Stimulated activated CD4-positive, alpha-beta T cell treated with anti-CD3 and anti-CD28 coated beads, TNF-alpha, amount 100 ng/mL, for 4 hours (primary cell): ENCODE measurements at places on chromosomes 2 and 18.

DNA sequence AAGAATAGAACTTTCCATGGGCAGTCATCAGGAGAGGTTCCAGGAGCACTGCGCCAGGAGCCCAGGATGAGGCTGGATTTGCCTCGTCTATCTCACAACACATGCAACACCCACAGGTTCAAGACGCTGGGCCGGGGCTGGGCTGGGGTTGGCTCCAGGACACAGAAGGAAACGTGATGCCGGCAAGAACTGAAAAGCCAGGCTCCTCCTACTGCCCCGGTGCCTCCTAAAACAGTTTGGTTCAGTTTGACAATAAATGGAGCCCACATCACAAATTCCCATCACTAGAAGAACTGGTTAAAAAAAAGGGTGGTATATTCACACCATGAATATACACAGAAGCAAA lies 75.9 kb downstream of the INHBB start:
- DNase-seq, result no peak

GRCh38 chr2:70670626-70671025 lies 97.4 kb downstream of the ADD2 start:
- DNase-seq, result no peak

GRCh38 chr2:175737722-175738361 lies 264.2 kb downstream of the LNPK start:
- no peak for DNase-seq

GRCh38 chr2:58800881-58801280 lies 559.8 kb upstream of the FANCL start:
- no peak for DNase-seq

- no peak for DNase-seq
These were observed 62.2 kb downstream of the EDAR start for GRCh38 chr2:108926561-108927380.

GRCh38 chr2:203238292-203238703 lies 520 bp upstream of the CYP20A1 start:
- DNase-seq, result no peak

DNA sequence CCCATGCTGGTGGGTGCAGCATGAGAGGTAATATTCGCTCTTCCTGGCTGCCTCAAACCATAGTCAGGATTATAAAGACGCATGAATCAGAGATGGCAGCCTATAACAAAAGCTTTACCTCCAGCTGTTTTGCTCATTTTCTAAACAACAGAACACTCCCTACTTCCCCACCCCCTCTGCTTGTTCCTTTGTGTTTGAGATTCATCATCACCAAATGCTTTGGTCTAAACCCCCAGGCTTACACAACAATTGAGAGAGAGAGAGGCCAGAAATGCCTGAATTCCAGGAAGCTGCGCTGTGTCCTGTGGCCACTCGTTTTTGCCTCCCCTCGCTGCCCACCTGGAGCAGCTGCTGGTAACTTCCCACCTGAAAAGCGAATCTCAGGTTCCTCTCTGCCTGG lies 78.8 kb upstream of the CAPN13 start:
- no peak for DNase-seq

GRCh38 chr2:102256874-102257462 lies 54.4 kb upstream of the IL1RL1 start:
- no peak for DNase-seq

- DNase-seq, result no peak
These were observed 202 bp downstream of the MCEE start for GRCh38 chr2:71129902-71130151.

DNA sequence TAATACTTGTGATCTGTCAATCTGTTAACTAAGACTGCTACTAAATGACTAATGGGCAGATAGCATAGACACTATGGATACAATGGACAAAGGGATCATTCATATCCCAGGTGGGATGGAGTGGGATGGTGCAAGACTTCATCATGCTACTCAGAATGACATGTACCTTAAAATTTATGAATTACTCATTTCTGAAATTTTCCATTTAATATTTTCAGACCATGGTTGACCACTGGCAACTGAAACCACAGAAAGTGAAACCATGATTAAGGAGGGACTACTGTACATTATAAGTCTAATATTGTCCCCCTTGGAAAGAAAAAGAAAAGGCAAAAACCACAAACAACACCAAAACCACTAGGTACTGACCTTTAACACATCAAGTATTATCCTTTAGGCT lies 247.0 kb upstream of the SYT4 start:
- no peak for DNase-seq

DNA sequence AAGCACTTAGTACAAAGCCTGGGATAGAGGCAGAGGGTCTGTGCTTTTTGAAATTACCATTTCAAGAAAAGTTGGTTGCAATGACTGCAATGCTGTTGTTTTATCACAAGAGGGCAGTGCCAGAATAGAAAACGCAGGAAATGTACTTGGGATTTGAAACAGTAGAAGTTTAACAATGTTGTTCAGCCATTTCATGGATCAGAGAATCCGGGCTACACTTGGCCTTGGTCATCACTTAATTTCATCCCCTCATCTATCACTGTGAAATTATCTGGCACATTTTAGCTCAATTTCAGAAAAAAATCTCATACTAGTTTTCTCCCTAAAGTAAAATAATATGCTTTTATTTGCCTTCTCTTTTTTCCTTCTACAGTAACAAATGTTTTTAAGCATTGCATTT lies 70.8 kb downstream of the RAPGEF4 start:
- DNase-seq, result no peak

DNA sequence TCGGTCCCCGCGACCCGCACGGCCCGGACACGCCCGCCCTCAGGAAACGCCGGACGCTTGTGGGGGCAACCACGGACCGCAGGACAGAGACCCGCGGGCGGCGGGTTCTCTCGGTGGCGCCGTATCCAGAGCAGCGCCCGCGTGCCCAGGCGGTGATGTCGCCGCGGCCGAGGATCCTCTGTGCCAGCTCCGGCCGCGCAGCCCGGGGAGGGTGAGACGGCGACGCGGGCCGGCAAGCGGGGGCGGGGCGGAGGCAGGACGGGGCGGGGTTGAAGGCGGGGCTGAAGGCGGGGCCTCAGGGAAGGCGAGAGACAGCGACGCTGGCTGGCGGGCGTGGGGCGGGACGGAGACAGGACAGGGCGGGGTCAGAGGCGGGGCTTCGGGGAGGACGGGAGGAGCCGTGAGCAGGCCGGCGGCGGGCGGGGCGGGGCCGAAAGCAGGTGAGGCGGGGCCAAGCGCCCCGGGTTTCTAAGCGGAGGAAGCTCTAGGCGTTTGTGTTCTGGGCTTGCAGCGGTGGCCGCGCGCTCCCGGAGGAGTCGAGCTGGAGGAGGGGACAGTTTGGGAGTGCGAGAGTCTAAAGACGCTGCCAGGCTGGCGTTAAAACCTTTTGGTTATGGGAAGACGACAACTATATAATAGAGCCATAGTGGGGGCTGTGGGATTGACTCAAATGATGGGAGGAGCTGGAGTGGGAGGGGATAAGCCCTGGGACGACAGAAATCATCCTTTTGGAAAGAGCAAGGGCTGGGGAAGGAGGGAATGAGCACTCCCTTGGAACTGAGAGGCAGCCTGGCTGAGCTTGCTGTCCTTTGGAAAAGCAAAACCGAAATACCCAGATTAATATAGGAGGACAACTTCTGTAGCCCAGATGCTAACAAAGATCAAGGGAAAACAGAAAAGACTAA lies at the start of gene DSEL:
Gene DSEL, minus strand, starts transcription at position 182 of the 905 bp plus-strand sequence. CDS start 2,112 bp downstream, outside the sequence.
- DNase-seq, result peak; percentile 97

GRCh38 chr18:33751613-33752221 lies 173.7 kb downstream of the ASXL3 start:
- no peak for DNase-seq

DNA sequence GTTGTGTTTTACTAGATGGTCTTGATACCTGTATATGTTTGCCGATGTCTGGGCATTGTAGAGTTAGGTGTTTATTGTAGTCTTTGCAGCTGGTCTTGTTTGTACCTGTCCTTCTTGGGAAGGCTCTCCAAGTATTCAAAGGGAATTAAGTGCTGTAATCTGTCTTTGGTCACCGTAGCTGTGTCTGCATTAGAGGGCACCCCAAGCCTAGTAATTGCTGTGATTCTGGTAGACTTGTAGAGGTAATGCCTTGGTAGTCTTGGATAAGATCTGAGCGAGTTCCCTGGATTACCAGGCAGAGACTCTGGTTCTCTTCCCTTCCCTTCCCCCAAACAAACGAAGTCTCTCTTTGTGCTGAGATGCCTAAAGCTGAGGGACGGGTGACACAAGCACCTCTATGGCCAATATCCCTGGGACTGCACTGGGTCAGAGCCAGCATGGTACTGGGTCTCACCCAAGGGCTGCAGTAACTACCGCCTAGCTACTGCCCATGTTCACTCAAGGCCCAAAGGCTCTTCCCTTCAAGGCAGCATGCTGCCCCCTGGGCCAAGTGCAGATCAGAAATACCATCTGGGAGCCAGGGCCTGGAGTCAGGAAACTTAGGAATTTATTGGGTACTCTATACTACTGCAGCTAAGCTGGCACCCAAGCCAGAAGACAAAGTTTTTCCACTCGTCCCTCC lies 27.1 kb downstream of the STPG4 start:
- DNase-seq, result no peak

GRCh38 chr18:68121826-68122225 lies 593.1 kb downstream of the TMX3 start:
- no peak for DNase-seq

DNA sequence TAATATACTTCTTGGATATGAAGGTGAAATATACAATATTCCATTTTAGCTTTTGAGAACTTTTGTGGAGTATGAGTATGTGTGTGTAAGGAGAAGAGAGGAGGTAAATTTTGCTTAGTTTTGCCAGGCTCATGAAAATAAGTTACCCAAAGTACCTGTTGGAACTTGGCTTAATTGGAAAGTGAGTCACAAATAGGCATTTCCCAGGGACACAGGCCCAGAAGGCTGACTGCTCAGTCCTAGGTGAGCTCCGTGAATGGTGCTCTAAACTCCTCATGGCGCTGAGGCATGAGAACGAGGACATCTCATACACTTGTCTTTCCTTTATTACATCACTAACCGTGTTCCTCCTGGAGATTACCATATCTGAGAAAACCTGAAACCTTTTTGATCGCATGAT lies 148.5 kb upstream of the RAB12 start:
- DNase-seq, result no peak

- no peak for DNase-seq
These were observed 119.1 kb upstream of the SCN1A start for GRCh38 chr2:166246901-166247300.

DNA sequence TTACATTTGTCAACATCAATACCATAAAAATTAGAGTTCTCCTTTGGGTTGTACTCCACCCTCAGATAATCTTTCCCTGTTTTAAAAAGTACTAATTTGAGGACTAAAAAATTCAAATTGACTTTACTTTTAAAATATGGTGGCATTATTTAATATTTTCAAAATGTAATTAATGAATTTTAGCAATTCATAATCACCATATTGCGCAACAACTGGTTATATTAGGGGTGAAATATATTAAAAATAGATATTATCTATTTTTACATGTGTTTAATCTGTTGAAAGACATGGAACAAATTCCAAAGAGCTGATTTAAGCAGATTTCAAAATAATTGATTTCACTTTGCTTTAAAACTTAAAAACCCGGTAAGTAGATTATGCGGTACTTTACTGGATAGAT lies 236.6 kb upstream of the NOL4 start:
- DNase-seq, result no peak

DNA sequence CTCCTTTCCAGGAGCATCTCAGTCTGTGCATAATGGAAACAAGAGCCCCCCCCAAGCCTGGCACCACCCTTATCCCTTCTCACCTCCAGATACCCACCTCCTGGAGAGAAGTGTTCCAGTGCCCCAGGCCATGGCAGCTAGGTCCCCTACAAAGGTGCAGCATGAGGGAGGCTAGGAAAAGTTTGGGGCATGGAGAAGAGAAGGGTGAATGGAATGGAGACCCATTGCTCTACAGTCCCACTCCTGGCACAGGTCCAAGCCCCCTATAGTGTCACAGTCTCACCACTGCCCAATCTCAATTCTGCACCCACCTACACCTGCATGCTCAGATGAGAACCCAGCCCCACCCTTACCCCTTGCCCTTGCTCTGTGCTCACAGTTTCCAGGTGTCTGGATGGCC lies 897 bp downstream of the SLC23A3 start:
- no peak for DNase-seq

DNA sequence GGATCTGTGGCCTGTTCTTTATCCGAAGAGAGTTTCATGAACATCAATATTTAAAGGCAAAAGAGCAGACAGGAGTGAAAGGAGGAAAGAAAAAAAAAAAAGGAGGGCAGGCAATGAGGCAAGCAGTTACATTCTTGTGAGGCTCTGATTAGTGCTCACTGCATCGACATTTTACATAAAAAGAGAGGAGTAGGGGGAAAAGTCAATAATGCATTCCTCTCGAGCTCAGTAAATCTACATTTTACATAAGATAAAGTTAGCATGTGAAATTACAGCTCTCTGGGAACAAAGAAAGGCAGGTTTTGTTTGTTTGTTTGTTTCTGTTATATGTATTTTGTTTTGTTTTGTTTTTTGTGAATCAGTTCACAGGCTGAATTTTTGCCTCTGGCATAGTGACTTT lies 187.1 kb upstream of the ARL4C start:
- no peak for DNase-seq

GRCh38 chr2:66095820-66096345 lies 339.0 kb upstream of the MEIS1 start:
- DNase-seq, result no peak

- DNase-seq, result no peak
These were observed 37.8 kb upstream of the ASAP2 start for GRCh38 chr2:9168821-9169221.

GRCh38 chr18:79640064-79640672 lies 39.4 kb upstream of the CTDP1 start:
- DNase-seq, result no peak

- no peak for DNase-seq
These were observed 24.7 kb upstream of the NAGK start for GRCh38 chr2:71043531-71044407.

GRCh38 chr2:31188131-31188530 lies 29.2 kb downstream of the CAPN14 start:
- no peak for DNase-seq

DNA sequence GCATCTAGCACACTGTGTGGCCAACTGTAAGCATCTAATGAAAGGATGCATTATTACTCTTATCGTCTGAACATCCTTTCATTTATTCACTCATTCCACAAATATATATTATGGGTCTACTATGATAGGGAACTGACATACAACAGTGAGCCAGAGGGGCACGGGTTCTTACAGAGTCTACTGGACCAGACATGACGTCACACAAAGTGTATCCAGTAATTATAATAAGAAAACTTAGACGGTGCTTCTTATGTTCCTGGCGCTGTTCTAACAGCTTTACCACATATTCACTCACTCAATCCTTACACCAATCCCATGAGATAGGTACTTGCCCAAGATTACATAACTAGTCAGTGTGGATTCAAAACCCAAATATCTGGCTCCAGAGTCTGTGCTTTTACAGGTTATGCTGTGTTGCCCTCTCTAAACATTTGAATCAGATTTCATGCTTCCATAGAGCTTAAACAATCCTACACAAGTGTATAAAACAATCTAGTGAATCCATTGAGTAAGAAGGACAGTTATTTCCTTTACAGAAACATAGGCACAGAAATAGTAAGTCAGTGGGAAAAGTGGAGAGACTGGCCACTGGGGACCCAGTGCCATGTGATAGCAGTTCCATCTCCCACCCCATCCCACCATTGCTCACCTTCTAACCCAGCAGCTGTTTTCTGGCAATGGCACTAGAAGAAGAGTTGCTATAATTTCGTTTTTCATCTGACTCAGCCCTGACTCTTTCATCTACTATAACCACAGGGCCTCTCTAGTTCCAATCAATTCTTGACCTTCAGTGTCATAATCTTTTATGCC lies 24.2 kb upstream of the ARL5A start:
- no peak for DNase-seq
